ENCODE measurements at places on chromosomes 2 and 18.

DNA sequence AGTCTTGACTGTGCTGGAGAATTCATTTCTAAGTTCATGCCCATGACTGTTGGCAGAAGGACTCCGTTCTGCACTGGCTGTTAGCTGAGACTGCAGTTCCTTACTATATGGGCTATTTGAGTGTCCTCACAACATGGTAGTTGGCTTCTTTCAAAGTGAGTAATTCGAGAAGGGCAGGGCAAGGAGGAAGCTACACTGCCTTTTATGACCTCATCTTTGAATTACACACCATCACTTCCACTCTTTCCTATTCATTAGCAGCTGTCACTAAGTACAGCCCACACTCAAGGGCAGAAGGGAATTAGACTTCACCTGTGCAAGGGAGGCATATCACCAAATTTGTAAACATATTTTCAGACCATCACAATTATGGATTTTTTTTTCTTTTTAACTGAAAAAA lies 55.9 kb upstream of the EPAS1 start:
- no peak for DNase-seq

- DNase-seq, result no peak
Measured at GRCh38 chr18:34909637-34910364, 131.4 kb upstream of the MAPRE2 start.

- DNase-seq, result no peak
Measured at GRCh38 chr18:58842978-58843687, 21.5 kb upstream of the ZNF532 start.

DNA sequence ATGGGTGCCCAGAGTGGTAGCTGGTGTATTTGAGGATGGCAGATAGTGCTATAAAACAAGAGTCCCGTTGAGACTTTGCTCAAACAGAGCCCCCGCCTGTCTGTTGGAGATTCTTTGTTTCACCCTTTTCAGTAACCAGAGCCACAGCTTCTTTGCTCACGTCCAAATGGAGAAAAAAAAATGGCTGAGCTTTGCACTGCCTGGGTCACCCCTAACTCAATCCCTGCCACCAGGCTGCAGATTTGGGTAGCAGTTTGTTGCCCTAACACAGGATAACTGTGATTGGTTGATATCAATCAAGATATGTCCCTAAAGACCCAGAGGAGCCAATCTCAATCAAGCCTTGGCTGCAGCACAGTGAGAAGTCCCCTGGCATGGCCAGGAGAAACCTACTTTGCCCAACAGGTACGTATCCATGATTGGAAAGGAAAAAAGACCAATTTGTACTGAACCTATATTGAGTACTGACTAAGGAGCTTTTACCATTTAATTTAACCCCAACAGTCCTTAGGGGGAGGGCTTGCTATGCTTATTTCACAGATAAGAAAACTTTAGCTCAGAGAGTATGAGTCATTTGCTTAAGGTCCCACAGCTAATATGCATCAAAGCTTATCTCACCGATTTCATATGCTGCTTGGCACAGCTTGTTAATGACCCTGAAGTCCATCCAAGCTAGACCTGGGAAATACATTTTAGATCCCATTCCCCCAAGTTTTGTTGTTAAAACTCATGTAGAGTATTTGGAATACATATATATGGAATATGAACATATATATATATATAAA lies 72.0 kb upstream of the SH3BP4 start:
- no peak for DNase-seq

DNA sequence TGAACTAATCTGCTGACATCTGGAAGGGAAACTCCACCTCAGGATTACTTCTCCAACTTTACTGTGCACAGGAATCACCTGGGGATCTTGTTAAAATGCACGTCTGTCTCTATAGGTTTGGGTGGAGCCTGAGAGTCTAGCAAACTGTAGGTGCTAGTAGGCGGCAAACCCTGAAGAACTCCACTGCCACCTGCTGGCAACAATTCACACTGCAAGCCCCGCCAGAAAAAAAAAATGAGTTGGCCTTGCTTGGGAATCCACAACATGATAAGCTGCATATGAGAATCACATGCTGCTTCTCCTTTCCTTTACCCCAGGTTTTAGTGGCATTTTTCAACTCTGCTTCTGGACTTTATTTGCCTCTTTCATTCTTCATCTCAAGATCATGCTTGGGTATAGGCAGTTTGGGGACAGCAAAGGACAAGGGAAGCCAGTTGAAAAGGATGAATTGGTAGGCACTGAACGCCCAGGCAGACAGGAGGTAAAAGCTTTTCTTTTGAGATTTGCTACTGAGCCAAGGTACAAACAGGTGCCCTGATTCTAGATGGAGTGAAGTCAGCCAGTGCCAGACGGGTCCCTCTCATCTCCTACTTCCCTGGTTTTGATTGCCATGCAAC lies 88.8 kb downstream of the VIT start:
- DNase-seq, result peak; percentile 57

- no peak for DNase-seq
Measured at GRCh38 chr2:190477661-190478454, 56.7 kb downstream of the NEMP2 start.

GRCh38 chr2:138122891-138123290 lies 158.6 kb downstream of the HNMT start:
- no peak for DNase-seq

- DNase-seq, result no peak
Measured at GRCh38 chr18:21215490-21215889, 26.5 kb upstream of the GREB1L start.

DNA sequence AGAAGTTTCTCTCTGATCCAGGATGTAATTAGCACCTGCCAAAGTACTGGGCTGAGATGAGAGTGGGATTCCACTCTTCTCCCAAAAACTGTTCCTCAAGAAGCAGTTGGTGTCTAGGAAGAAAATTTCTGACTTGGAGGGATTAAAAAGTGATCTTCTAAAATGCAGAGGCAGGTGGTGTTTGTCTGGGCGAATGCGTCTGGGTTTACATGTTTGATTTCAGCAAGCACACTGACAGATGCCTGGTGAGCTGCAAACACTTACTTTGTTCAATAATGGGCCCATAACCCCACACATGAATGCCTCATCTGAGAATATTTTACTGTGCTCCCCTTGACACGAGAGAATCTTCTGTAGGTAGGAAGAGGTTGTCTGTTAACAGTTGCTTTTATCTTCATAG lies 24.3 kb upstream of the KCNF1 start:
- peak; percentile 96 for DNase-seq

Data from NCI-H1694 (cell line).